NCI-H510A treated with DMSO at 0.1 percent for 48 hours (cell line): ENCODE measurements at places on chromosomes 5 and 9.

- no peak for DNase-seq
These were observed 146.3 kb downstream of the TTC39B start for GRCh38 chr9:15160673-15161072.

DNA sequence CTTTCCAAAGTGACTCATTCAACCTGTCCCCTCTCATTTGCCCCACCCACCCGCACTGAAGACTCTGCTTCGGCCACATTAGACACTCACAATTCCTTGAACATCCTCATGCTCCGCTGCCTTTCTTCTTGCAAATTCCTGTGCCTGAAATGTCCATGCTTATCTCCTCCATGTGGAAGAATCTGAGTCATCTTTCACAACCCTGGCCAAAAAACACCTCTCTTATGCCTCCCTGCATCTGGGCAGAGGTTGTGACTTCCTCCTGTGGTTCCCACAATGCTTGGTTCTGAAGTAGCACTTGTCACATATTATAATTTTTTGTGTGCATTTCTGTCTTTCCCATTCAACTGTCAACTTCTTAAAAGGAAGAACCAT, 238.6 kb downstream of the ENC1 start:
- DNase-seq, result no peak

DNA sequence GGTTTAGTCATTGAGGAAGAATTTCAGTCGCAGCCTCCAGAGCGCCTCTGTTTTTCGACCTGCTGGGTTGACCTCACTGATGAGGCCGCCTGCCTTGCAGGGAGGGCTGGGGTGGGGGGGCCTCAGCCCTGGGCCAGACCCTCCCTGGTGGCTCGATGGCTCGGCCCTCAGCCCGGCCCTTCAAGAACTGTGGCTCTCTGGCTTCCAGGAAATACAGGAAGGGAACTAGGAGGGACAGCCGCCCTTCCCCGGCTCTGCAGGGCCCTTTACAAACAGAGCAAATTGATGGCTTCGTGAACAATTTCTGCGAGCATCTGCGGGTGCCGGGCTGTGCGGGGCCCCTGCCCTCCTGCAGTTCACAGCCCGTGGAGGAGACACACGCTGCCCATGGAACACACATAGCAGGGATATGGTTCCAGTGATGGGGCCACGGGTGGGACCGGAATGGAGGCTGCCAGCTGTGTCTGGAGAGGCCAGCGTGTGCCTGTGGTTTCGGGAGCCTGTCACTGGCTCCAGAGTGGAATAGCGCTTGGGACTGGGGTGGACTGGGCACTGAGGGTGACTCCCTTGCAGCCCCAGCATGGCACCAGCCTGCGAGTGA, 39.6 kb downstream of the COL5A1 start:
- no peak for DNase-seq

- DNase-seq, result no peak
These were observed 5.9 kb upstream of the QSOX2 start for GRCh38 chr9:136251264-136252115.

- peak; percentile 15 for DNase-seq
These were observed 572 bp downstream of the CDK5RAP2 start for GRCh38 chr9:120579139-120580050.
